ENCODE measurements at places on chromosomes 13 and 19.

DNA sequence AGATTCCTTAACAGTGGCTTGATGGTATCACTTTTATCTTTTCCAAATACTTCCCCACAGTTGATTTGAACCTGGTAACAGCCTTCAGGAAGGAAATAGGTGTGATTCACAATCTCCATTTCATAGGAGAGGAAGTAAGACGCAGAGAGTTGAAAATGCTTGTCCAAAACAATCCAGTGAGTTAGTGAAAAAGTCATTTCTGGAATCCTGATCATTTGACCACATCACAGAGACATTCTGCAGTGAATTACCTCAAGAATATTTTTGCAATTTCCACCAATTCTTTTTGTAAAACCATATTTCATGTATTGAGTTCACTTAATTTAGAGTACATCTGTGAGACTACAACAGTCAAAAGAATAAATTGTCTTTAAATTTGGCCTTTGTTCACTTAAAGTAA, 292.8 kb downstream of the DCLK1 start:
- H3K4me3 ChIP-seq, result no peak overlapping the region
- peak overlapping the region; percentile 44 for H3K27ac ChIP-seq
- no peaks in the 10 kb centered on the region for H3K4me1 ChIP-seq
- no peaks in the 10 kb centered on the region for H3K27me3 ChIP-seq
- peak; percentile 96 for DNase-seq
- H3K36me3 ChIP-seq, result no peaks in the 10 kb centered on the region

GRCh38 chr19:49779731-49780555, 13.1 kb downstream of the AP2A1 start:
- no peak overlapping the region for H3K4me3 ChIP-seq
- no peaks in the 10 kb centered on the region for H3K4me1 ChIP-seq
- peaks cover 19% of the 10 kb centered on the region for H3K36me3 ChIP-seq
- H3K27ac ChIP-seq, result no peak overlapping the region
- no peaks in the 10 kb centered on the region for H3K27me3 ChIP-seq

- H3K4me1 ChIP-seq, result no peaks in the 10 kb centered on the region
- no peaks in the 10 kb centered on the region for H3K36me3 ChIP-seq
- peaks cover 2% of the 10 kb centered on the region for H3K27me3 ChIP-seq
- no peak for DNase-seq
- no peak overlapping the region for H3K27ac ChIP-seq
Observed at GRCh38 chr19:29833614-29834261, 21.9 kb downstream of the CCNE1 start.

DNA sequence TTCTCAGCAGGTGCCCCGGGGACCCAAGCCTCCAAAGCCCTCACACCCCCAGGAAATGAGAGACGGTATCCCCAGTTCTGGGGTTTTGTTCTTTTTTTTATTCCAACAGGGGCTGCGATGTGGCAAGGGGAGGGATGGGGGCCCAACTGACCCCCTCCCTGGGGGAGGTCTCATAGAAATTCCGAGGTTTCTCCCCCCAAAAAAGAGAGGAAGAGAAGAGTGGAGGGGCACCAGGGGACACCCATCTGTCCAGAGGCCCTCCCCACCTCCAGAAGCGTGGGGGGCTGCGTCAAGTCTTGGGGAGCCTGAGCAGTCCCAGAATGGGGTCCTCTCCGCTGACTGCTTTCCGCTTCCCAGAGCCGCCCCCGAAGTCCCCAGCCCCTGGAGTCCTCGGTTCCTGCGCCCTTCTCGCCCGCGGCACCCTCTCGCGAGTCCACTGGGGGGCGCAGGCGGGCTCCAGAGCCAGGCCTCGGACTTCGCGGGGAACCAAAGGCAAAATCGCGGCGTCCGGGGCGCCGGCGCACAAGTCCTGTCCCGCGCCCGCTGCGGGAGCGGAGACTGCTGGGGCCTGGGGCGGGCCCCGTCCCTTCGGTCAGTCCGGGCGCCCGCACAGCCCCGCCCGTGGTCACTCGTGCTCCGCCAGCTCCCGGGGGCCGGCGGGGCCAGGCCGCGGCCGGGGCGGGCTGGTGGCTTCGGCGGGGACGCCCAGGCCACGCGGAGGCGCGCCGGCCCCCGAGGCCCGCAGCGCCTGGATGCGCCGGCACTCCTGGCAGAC, 4.4 kb upstream of the ATP1A3 start:
- no peaks in the 10 kb centered on the region for H3K36me3 ChIP-seq
- no peak overlapping the region for H3K27ac ChIP-seq
- peaks cover 33% of the 10 kb centered on the region for H3K27me3 ChIP-seq
- DNase-seq, result peak; percentile 36
- no peak overlapping the region for H3K4me3 ChIP-seq

- H3K36me3 ChIP-seq, result no peaks in the 10 kb centered on the region
- no peaks in the 10 kb centered on the region for H3K27me3 ChIP-seq
- H3K27ac ChIP-seq, result no peak overlapping the region
- no peak overlapping the region for H3K4me3 ChIP-seq
- H3K4me1 ChIP-seq, result no peaks in the 10 kb centered on the region
Observed at GRCh38 chr13:79187917-79188690, 218.0 kb downstream of the RBM26 start.

DNA sequence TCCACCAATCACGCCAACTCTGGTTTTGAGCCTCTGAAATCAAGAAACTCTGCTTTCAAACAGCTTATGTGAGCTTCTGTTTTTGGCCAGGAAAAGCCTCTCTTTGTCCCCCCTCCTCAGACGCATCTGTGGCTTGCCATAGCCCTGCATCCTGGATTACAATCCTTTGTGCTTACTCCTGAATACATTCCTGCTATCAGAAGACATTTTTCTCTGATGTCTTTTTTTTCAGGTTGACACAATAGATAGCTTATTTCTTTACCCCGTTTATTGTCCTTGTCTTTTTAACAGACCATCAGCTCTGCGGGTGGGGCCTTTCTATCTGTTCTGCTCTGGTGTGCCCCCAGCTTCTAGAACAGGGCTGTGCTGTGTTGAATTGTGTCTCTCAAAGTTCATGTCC, 11.0 kb downstream of the PNMA8B start:
- peak; percentile 20 for DNase-seq
- no peak overlapping the region for H3K4me3 ChIP-seq
- no peak overlapping the region for H3K27ac ChIP-seq
- H3K36me3 ChIP-seq, result no peaks in the 10 kb centered on the region

GRCh38 chr19:46384396-46384795, 29.0 kb downstream of the CCDC8 start:
- H3K27ac ChIP-seq, result no peak overlapping the region
- H3K4me3 ChIP-seq, result no peak overlapping the region
- H3K27me3 ChIP-seq, result no peaks in the 10 kb centered on the region
- H3K4me1 ChIP-seq, result no peaks in the 10 kb centered on the region
- H3K36me3 ChIP-seq, result peaks cover 27% of the 10 kb centered on the region

DNA sequence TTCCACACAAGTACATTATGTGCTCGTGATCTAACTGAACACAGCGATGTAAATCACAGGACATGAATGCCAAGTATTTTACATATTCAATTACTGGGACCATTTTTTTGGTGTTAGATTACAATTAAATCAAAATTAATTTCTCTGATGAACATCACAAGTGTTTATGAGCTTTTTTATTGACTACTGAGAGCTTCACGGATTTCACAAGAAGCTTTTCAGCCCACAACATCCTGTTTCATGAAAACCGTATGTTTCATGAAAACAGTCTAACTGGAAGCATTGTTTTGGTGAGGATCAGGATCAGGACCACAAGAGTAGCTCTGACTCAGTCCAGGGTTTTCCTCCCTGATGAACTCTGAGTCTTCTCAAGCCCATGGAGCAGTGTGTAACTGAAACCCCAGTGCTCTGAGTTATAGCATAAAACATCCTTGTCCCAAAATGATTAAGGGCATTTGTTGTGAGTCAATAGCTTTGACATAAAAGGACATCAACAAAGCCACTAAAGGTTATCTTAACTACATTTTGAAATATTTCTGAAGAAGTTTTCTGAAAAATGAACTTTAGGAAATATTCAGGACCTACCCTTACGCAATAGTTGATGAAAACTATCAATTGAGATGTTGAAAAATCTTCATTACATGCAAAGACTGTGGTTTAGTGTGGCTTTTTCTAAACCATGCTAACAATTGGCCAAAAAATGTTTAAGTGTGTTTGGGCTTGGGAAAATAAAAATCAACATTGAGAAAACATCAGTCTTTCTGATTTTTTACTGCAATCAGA, 49.3 kb downstream of the UFM1 start:
- H3K4me1 ChIP-seq, result no peaks in the 10 kb centered on the region
- H3K27me3 ChIP-seq, result no peaks in the 10 kb centered on the region
- no peaks in the 10 kb centered on the region for H3K36me3 ChIP-seq
- peak; percentile 64 for DNase-seq

DNA sequence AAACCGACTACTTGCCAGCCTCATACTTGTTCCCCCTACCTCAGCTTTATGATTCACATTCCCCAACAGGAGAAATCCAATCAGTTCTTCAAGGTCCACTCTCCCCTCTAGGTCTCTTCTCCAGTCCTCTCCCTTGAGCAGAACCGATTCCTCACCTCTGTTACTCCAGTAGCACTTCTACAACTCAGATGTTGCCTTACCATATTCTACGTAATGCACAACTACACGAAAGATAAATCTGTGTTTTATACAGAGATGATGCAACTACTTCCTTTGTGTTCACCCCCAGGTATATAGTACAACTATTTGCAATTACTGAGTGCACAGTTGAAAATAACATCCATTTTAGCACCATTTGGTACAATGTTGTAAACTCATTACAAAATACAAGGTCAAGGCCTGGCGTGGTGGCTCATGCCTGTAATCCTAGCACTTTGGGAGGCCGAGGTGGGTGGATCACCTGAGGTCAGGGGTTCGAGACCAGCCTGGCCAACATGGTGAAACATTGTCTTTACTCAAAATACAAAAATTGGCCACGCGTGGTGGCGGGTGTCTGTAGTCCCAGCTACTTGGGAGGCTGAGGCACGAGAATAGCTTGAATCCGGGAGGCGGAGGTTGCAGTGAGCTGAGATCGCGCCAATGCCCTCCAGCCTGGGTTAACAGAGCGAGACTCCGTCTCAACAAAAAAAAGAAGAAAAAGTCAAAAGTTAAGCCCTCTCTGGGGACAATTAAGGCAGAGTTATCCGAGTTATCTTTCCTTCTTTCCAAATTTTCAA, 2.8 kb upstream of the WBP4 start:
- peak; percentile 37 for DNase-seq
- H3K27me3 ChIP-seq, result no peaks in the 10 kb centered on the region
- peak overlapping the region; percentile 87 for H3K4me3 ChIP-seq
- H3K36me3 ChIP-seq, result no peaks in the 10 kb centered on the region
- H3K27ac ChIP-seq, result no peak overlapping the region
- H3K4me1 ChIP-seq, result peaks cover 7% of the 10 kb centered on the region

DNA sequence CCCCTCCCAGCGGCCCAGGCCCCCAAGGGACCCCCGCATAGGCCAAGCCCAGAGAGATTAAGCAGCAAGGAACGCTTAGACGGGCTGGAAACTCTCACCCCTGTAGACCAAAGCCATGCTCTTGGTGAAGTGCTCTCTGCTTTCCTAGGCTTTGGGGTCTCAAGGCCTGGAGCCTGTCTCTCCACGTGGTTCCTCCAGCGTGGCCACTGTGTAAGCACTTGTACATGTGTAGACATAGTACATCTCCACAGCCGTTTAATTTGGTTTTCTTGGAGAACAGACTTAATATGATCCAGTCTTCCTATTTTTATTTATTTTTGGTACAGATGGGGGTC, 1.1 kb downstream of the NUDT19 start:
- no peaks in the 10 kb centered on the region for H3K27me3 ChIP-seq
- no peaks in the 10 kb centered on the region for H3K36me3 ChIP-seq
- H3K4me1 ChIP-seq, result peaks cover 2% of the 10 kb centered on the region
- DNase-seq, result no peak

DNA sequence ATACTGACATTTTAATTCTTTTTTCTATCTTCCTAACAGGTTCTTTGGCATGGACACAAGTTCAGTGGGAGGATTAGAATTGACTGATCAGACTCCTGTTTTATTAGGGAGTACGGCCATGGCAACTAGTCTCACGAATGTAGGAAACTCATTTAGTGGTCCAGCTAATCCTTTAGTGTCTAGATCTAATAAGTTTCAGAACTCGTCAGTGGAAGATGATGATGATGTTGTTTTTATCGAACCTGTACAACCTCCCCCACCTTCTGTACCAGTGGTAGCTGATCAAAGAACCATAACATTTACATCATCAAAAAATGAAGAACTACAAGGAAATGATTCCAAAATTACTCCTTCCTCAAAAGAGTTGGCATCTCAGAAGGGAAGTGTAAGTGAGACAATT, 34.5 kb downstream of the ZMYM2 start:
- H3K4me3 ChIP-seq, result no peak overlapping the region
- H3K27ac ChIP-seq, result no peak overlapping the region
- no peak for DNase-seq
- H3K27me3 ChIP-seq, result no peaks in the 10 kb centered on the region
- H3K4me1 ChIP-seq, result no peaks in the 10 kb centered on the region

GRCh38 chr13:58953638-58954037, 1210.1 kb downstream of the DIAPH3 start:
- no peak overlapping the region for H3K27ac ChIP-seq
- no peak overlapping the region for H3K4me3 ChIP-seq
- no peaks in the 10 kb centered on the region for H3K36me3 ChIP-seq
- H3K4me1 ChIP-seq, result no peaks in the 10 kb centered on the region
- no peak for DNase-seq

GRCh38 chr13:49357694-49358093, 86.2 kb downstream of the CAB39L start:
- peaks cover 17% of the 10 kb centered on the region for H3K4me1 ChIP-seq
- no peaks in the 10 kb centered on the region for H3K36me3 ChIP-seq
- H3K27ac ChIP-seq, result peak overlapping the region; percentile 85

DNA sequence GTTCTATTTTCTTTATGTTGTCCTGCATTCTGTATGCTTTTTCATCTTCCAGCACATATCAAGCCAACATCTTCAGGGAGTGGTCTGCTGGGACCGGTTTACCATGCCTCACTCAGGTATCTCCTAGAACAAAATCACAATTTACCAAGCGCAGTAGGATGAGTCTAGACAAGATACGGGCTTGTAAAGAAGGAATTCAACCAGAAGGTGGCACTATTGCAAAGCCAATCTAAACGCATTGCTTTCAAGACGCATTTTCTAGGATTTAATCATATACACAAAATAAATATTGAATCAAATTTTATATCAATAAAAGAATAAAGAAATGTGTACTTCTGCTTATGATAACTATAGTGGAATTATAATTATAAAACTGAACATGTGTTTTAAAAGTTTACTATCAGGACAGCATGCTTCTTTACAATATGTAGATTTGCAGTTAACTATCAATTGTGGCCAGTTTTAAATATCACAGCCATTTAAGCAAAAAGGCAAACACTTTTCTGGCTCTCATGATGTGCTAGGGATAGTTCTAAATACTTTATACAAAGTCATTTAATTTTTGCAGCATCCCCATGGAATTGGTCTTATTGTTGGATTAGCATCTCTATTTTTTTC, 16.1 kb upstream of the TPP2 start:
- no peaks in the 10 kb centered on the region for H3K36me3 ChIP-seq
- H3K27ac ChIP-seq, result no peak overlapping the region
- H3K4me1 ChIP-seq, result no peaks in the 10 kb centered on the region
- no peak overlapping the region for H3K4me3 ChIP-seq
- DNase-seq, result peak; percentile 84

- no peaks in the 10 kb centered on the region for H3K27me3 ChIP-seq
- H3K36me3 ChIP-seq, result no peaks in the 10 kb centered on the region
- H3K27ac ChIP-seq, result no peak overlapping the region
- DNase-seq, result no peak
Observed at GRCh38 chr13:109425821-109426689, 360.3 kb downstream of the IRS2 start.

Measured in fibroblast of lung (primary cell).